ENCODE measurements at places on chromosomes 3 and 15.
A peak's percentile ranks its signal among the peaks of the same experiment; 100 is the strongest.

- H3K27me3 ChIP-seq = no peaks in the 10 kb centered on the region
- no peak overlapping the region for H3K27ac ChIP-seq
- no peak for DNase-seq
- no peaks in the 10 kb centered on the region for H3K4me1 ChIP-seq
- no peak overlapping the region for H3K4me3 ChIP-seq
- no peaks in the 10 kb centered on the region for H3K36me3 ChIP-seq
Measured at GRCh38 chr3:60343831-60344230, 907.4 kb downstream of the FHIT start.

DNA sequence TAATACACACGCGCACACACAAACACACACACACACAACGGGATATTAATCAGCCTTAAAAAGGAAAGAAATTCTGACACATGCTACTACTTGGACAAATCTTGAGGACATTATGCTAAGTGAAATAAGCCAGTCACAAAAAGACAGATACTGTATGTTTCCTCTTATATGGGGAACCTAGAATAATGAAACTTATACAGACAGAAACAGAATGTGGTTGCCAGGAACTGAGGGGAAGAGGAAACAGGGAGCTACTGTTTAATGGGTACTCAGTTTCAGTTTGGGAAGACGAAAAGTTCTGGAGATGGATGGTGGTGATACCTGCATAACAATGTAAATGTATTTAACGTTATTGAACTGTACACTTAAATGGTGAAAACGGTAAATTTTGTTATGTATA lies 20.2 kb downstream of the ICE2 start:
- no peak for DNase-seq
- H3K4me1 ChIP-seq = peaks cover 7% of the 10 kb centered on the region
- H3K27me3 ChIP-seq = no peaks in the 10 kb centered on the region
- H3K36me3 ChIP-seq = peaks cover 25% of the 10 kb centered on the region
- no peak overlapping the region for H3K4me3 ChIP-seq

DNA sequence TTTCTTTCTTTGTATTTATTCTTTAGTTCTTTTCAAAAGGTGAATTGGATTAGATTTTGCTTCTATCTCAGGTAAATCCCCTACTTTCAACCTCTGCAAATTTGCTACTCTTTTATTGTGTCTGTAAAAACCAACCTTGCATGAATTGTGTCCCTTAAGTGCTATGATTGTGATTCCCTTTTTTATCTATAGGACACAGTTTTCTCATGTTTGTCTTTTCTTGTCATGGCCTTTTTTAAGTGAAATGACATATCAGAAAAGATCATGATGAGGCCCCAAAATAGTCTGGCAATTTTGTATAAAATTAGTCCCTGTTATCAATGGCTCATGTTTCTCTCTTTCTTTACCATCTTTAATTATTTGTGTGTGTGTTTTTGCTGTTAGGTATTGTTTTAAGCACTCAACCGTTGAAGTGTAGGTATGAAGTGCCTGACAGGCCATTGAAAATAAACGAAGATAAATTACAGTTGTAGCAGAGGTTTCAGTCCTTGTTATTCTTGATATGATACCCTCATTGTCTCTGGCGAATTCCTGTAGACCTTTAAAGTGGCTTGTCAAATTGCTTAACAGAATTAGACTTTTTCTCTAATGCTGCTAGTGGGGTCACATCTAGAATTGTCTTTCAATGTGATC lies 184.3 kb downstream of the UBE2E2 start:
- H3K27me3 ChIP-seq = no peaks in the 10 kb centered on the region
- no peaks in the 10 kb centered on the region for H3K36me3 ChIP-seq
- no peak for DNase-seq
- no peaks in the 10 kb centered on the region for H3K4me1 ChIP-seq
- no peak overlapping the region for H3K4me3 ChIP-seq
- H3K27ac ChIP-seq = no peak overlapping the region

DNA sequence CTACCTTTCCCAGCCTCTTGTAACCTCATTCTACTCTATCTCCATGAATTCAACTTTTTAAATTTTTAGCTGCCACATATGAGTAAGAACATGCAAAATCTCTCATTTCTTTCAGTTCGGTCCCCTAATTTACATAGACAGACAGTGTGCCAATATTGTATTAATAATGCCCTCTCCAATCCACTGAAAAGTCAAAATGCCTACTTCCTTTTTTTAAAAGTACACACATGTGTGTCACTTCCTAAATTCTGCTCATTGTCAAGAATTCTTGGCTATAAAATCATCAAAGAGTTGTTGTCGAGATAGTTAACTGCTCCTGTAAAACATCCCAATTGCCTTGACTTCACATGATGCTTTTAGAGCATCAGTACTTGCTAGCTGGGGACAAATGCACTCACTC lies 84.2 kb upstream of the IL12A start:
- H3K4me3 ChIP-seq = no peak overlapping the region
- H3K27ac ChIP-seq = no peak overlapping the region
- no peak for DNase-seq
- H3K36me3 ChIP-seq = no peaks in the 10 kb centered on the region
- peaks cover 40% of the 10 kb centered on the region for H3K27me3 ChIP-seq

DNA sequence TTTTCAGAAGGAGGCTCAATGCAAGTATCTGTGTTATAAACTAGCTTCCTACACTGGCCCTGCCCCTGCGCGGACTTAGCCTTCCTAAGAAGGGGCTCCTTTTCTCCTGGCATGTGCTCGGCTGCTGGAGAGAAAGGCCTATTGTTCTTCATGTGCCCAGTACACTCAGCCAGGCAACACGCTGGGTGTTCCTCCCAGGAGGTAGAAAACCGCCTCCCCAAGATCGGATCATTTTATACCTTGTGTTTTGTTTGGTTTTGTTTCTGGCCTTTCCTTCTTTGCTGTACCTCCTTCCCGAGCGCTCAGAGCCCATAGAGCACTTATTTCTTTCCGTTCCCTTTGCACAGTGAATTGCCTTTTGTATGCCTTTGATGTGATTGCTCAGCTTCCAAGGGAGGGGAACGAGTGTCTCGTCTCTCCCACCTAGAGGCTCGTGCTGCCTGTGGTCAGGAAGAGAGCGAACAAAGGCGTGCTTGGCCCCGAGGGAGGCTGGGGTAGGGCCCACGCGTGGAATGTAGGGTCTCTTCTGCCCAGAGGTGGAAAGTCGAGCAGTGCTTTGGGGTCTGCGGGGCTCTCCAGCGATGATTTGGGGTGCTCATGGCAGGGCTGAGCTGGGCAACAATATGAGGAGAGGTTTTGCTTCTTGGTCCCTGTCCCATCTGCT lies 30.0 kb downstream of the CCNL1 start:
- H3K27me3 ChIP-seq = no peaks in the 10 kb centered on the region
- H3K4me3 ChIP-seq = peak overlapping the region; percentile 60

DNA sequence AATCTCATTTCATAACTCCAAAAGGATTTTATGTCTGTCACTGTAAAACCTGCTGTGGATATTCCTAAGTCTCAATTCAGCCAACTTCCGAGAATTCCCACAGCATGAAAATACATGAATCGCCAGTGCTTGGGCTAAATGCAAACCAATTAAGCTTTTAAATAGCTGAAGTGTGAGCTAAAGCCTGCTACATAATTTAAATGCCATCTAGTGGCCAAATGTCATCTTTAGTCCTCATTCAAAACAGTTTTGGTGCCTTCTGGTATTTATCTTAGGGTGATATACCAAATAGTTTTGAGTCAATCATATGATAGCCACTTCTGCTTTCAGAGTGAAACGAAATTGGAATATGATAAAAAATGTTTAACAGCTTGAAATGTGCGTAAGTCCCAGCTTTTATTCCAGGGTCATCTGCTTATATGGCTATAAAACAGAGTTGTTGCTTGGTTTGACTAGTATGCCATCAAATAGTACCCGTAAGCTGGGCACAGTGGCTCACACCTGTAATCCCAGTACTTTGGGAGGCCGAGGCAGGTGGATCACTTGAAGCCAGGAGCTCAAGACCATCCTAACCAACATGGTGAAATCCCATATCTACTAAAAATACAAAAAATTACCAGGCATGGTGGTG lies 41.8 kb upstream of the CCNL1 start:
- no peak for DNase-seq
- H3K36me3 ChIP-seq = no peaks in the 10 kb centered on the region
- peaks cover 7% of the 10 kb centered on the region for H3K27me3 ChIP-seq

GRCh38 chr3:31011380-31011779 lies 116.9 kb upstream of the GADL1 start:
- no peaks in the 10 kb centered on the region for H3K27me3 ChIP-seq
- peaks cover 15% of the 10 kb centered on the region for H3K4me1 ChIP-seq
- no peak overlapping the region for H3K27ac ChIP-seq
- no peaks in the 10 kb centered on the region for H3K36me3 ChIP-seq
- no peak overlapping the region for H3K4me3 ChIP-seq
- no peak for DNase-seq

DNA sequence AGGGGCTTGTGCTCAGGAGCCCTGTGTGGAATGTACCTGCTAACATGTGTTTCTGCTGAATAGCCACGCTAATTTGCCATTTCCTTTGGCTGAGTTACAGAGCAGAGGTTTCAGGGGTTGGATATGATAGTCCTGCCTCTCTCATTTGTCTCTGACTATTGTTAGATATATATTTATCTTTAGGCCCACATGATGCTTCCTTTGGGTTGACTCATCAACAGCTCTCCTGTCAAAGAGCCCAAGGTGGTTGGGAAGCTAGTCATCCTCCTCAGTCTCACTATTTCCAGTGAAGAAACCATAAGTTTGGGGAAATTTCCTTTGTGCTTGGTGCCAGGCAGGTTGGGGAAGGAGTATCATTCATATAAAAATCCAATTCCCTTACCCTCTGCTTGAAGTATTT lies 1194.6 kb downstream of the ZPLD1 start:
- no peaks in the 10 kb centered on the region for H3K27me3 ChIP-seq
- H3K36me3 ChIP-seq = no peaks in the 10 kb centered on the region
- H3K27ac ChIP-seq = no peak overlapping the region
- no peaks in the 10 kb centered on the region for H3K4me1 ChIP-seq
- no peak overlapping the region for H3K4me3 ChIP-seq

DNA sequence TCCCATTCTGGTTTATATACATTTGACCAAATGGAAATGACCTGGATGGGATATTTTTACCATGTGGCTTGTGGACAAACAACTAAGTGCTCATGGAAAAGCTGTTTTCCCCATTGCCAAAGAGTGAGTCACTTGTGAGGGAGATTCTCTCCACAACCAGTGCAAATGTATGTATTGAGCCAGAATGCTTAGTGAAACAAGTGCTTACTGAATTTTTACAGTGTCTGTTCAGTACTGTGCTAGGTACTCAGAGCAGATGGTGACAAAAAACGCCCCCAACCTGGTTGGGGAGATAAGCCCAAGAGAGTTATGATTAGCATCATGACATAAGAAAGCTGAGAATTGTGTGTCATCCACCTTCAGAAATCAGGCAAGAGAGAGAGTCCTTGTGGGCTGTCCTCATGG lies 2.3 kb downstream of the CHP1 start:
- H3K4me3 ChIP-seq = no peak overlapping the region
- H3K4me1 ChIP-seq = peaks cover 35% of the 10 kb centered on the region
- H3K27me3 ChIP-seq = peaks cover under 1% of the 10 kb centered on the region
- H3K27ac ChIP-seq = no peak overlapping the region

DNA sequence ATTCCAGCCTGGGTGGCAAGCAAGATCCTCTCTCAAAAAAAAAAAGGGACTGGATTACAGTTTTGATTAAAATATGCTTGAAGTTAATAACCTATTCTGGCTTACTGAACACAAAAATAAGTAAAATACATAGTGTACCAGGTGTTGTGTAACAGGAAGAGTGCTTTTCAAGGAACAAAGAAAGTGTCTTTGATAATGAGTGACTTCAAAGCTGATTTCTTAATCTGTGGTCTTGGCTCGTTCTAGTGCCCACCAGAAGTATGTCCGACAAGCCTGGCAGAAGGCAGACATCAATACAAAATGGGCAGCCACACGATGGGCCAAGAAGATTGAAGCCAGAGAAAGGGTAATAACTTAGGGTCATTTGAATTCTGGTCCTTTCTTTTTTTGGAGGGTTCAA lies 4.0 kb downstream of the RPL14 start:
- H3K36me3 ChIP-seq = peaks cover 82% of the 10 kb centered on the region
- DNase-seq = no peak
- H3K27ac ChIP-seq = peak overlapping the region; percentile 23
- H3K27me3 ChIP-seq = no peaks in the 10 kb centered on the region

- no peak for DNase-seq
- H3K4me1 ChIP-seq = no peaks in the 10 kb centered on the region
- H3K36me3 ChIP-seq = no peaks in the 10 kb centered on the region
- H3K27ac ChIP-seq = no peak overlapping the region
Measured at GRCh38 chr15:36529296-36530011, 50.0 kb upstream of the CDIN1 start.

GRCh38 chr15:61685971-61686370 lies 374.3 kb downstream of the VPS13C start:
- H3K27ac ChIP-seq = no peak overlapping the region
- no peaks in the 10 kb centered on the region for H3K4me1 ChIP-seq
- no peaks in the 10 kb centered on the region for H3K36me3 ChIP-seq
- no peak overlapping the region for H3K4me3 ChIP-seq
- peaks cover 9% of the 10 kb centered on the region for H3K27me3 ChIP-seq

GRCh38 chr3:61946570-61947324 lies 385.4 kb downstream of the PTPRG start:
- H3K4me1 ChIP-seq = no peaks in the 10 kb centered on the region
- H3K27me3 ChIP-seq = no peaks in the 10 kb centered on the region
- no peaks in the 10 kb centered on the region for H3K36me3 ChIP-seq
- no peak for DNase-seq
- no peak overlapping the region for H3K4me3 ChIP-seq

- no peaks in the 10 kb centered on the region for H3K36me3 ChIP-seq
- H3K27ac ChIP-seq = no peak overlapping the region
- H3K4me3 ChIP-seq = peak overlapping the region; percentile 56
- H3K27me3 ChIP-seq = peaks cover 39% of the 10 kb centered on the region
- H3K4me1 ChIP-seq = peaks cover 10% of the 10 kb centered on the region
Measured at GRCh38 chr15:40252438-40253166, 13.7 kb downstream of the PAK6 start.
